CD4-positive, alpha-beta T cell (primary cell): ENCODE measurements at places on chromosomes 3 and 15.

DNA sequence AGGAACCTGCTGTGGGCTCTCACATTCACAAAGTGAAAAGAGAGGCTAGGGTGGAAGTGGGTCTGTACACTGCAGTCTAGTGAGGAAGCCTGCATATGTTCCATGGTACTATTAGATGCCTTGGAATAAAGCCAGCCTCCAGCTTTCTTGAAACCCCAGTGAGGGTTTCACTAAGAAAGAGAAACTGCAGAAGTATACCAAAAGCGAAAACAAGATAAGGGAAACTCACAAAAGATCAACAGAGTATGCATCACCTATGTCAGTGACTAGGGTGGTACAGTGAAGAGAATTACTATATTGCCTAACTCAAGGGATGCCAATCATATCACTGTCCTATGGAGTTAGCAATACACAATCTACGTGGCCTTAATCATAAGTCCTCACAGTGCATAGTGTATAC is 212.5 kb upstream of the GADL1 start:
- no peak for DNase-seq

GRCh38 chr15:84034578-84035398 is 200.8 kb upstream of the GOLGA6L4 start:
- no peak for DNase-seq

DNA sequence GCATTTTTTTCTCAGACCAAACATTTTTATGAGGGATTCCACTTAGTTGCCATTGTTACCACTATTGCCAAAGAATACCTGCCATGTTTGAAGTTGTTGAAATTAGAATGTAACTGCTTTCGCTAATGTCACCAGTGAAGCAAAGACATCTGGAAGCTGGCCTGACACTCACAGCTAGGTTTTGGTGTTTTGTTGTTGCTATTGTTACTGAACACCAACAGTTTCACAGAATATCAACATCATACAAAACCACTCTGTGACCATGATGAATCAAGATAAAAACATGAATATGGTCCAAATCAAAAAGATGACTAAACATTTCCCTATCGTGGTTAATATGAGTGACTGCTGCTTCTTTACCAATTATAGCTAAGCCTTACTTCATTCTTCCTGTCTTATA is 6.9 kb upstream of the CFAP20DC start:
- DNase-seq: no peak

- peak; percentile 8 for DNase-seq
Observed at GRCh38 chr3:18208856-18209255, 216.3 kb downstream of the SATB1 start.

- no peak for DNase-seq
Observed at GRCh38 chr15:78205856-78206255, 28.5 kb downstream of the ACSBG1 start.
